ENCODE measurements at places on chromosomes 4 and X. TPM values are rescaled to one million over a fixed set of nuclear protein-coding genes. Genes with fewer than 3 reads are reported as not detected.

- no peak for DNase-seq
- H3K27ac ChIP-seq, result no peak overlapping the region
- no peak overlapping the region for H3K4me3 ChIP-seq
- H3K4me1 ChIP-seq, result no peaks in the 10 kb centered on the region
- no peaks in the 10 kb centered on the region for H3K36me3 ChIP-seq
Measured at GRCh38 chr4:108813261-108813660, 50.4 kb upstream of the ETNPPL start.

- no peak overlapping the region for H3K4me3 ChIP-seq
- DNase-seq, result no peak
- H3K36me3 ChIP-seq, result no peaks in the 10 kb centered on the region
- H3K27ac ChIP-seq, result peak overlapping the region; percentile 56
- no peaks in the 10 kb centered on the region for H3K27me3 ChIP-seq
- H3K4me1 ChIP-seq, result peaks cover 20% of the 10 kb centered on the region
Measured at GRCh38 chr4:81505004-81505598, 33.4 kb upstream of the RASGEF1B start.

DNA sequence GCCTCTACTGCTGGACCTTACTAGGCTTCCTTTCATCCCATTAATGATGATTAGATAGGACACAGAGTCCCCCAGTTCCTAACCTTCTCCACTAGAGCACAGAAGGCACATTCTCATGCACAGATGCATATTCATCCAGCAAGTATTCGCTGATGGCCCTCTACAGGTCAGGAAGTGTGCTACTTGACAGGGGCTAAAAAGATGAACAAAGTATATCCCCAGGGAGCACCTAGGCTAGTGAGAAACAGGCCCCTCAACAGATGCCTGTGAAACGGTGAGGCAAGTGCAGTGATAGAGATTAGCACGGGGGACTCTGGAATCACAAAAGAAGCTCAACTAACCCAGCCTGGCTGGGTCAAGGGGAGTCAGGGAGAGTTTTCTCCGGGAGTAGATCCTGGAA is 95.8 kb downstream of the MGST2 start:
- no peak overlapping the region for H3K27ac ChIP-seq
- H3K4me3 ChIP-seq, result no peak overlapping the region
- H3K27me3 ChIP-seq, result no peaks in the 10 kb centered on the region
- H3K36me3 ChIP-seq, result no peaks in the 10 kb centered on the region
- no peak for DNase-seq
- peaks cover 11% of the 10 kb centered on the region for H3K4me1 ChIP-seq

DNA sequence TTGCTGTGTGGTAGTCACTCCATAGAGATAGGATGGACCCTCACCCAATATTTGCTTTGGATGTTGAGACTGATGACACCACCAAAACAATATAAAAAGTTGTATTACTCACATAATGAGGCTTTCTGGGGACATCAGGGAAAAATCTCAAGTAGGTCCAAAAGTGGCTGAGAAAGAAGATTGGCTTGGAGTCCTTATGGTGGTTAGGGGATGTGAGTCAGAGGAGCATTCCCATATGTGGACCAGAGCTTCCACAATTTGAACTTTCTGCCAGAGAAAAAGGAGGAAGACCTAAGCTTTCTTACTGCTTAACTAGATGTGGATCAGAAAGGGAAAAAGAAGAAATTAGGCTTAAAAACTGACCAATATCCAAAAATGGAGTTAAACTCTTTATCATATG is 460.5 kb downstream of the SH3BGRL start:
- H3K27ac ChIP-seq, result no peak overlapping the region
- no peaks in the 10 kb centered on the region for H3K36me3 ChIP-seq
- DNase-seq, result no peak
- H3K4me1 ChIP-seq, result no peaks in the 10 kb centered on the region

GRCh38 chrX:2373615-2374014 is 127.2 kb downstream of the DHRSX start:
- no peaks in the 10 kb centered on the region for H3K27me3 ChIP-seq
- no peak overlapping the region for H3K27ac ChIP-seq
- no peak overlapping the region for H3K4me3 ChIP-seq
- DNase-seq, result no peak

DNA sequence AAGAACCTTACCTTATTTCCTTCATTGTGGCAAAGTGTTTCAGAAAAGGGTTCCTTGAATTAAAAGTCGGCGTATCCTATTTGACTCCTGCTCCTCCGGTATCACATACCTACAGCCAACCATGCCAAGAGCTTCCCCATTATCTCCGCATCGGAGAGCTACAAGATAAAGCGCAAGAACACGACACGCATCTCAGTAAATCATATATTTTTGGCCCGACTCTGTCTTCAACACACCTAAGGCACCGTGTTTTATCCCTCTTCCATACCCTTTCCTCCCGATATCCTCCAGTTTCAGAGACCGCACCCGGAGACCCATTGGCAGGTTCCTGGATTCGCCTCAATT is 497 bp upstream of the THAP9 start:
- peaks cover 2% of the 10 kb centered on the region for H3K36me3 ChIP-seq
- peak overlapping the region; percentile 98 for H3K27ac ChIP-seq
- no peaks in the 10 kb centered on the region for H3K27me3 ChIP-seq
- no peak for DNase-seq
- H3K4me1 ChIP-seq, result peaks cover 45% of the 10 kb centered on the region

DNA sequence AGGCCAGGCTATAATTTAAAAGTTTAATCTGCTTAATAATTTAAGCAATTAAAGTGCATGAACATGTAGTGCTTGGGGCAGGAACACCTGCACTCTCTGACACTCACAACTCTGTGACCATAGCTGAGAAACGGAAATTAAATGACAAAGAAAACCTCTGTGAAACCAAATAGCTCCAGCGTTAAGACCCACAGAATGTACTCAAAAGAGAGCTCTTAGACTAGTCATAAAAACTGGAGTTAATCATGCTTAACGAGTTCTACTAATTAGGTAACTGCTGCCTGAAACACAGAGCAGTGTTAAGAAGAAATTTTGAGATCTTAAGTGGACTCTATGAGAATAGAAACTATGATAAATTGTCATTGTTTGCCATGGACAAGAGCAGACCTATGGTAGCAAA is 174.4 kb upstream of the SPIN4 start:
- H3K36me3 ChIP-seq, result no peaks in the 10 kb centered on the region
- no peaks in the 10 kb centered on the region for H3K27me3 ChIP-seq
- no peak for DNase-seq
- H3K4me3 ChIP-seq, result no peak overlapping the region
- H3K4me1 ChIP-seq, result no peaks in the 10 kb centered on the region

DNA sequence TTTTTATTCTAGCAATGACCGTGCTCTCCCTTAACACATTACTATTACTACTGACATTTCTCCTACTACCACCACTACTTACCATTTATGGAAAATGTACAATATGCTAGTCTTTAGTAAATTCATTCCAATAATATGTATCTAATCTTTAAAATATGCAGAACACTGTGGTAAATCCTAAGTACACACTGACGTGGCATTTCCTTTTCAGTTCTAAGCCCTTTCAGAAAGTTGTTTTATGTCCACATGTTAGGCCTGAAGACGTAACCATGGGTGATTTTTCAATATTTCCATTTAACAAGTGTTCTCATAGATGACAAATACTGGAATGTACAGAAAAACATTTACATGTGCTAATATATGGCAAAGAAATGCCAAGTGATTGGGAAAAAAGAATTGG is 268.6 kb upstream of the SLIT2 start:
- H3K36me3 ChIP-seq, result no peaks in the 10 kb centered on the region
- no peaks in the 10 kb centered on the region for H3K4me1 ChIP-seq
- H3K27ac ChIP-seq, result no peak overlapping the region

GRCh38 chr4:15665753-15666365 is 10.7 kb upstream of the FBXL5 start:
- H3K4me1 ChIP-seq, result no peaks in the 10 kb centered on the region
- H3K27ac ChIP-seq, result no peak overlapping the region
- no peak overlapping the region for H3K4me3 ChIP-seq

- H3K4me1 ChIP-seq, result peaks cover 10% of the 10 kb centered on the region
- no peak overlapping the region for H3K4me3 ChIP-seq
- H3K27me3 ChIP-seq, result no peaks in the 10 kb centered on the region
Measured at GRCh38 chrX:149312988-149313387, 192.1 kb downstream of the IDS start.

GRCh38 chrX:773292-774025 is 142.9 kb downstream of the SHOX start:
- H3K36me3 ChIP-seq, result no peaks in the 10 kb centered on the region
- no peaks in the 10 kb centered on the region for H3K27me3 ChIP-seq
- no peak for DNase-seq
- H3K27ac ChIP-seq, result no peak overlapping the region

- H3K4me3 ChIP-seq, result no peak overlapping the region
- no peaks in the 10 kb centered on the region for H3K27me3 ChIP-seq
- DNase-seq, result no peak
- H3K27ac ChIP-seq, result no peak overlapping the region
Measured at GRCh38 chr4:26196567-26196966, 124.2 kb upstream of the RBPJ start.

- H3K27me3 ChIP-seq, result no peaks in the 10 kb centered on the region
- no peak overlapping the region for H3K27ac ChIP-seq
- no peaks in the 10 kb centered on the region for H3K4me1 ChIP-seq
- DNase-seq, result no peak
Measured at GRCh38 chr4:90715242-90715641, 588.0 kb downstream of the CCSER1 start.

- DNase-seq, result no peak
- H3K4me1 ChIP-seq, result peaks cover 30% of the 10 kb centered on the region
- no peaks in the 10 kb centered on the region for H3K36me3 ChIP-seq
- H3K4me3 ChIP-seq, result peak overlapping the region; percentile 70
- H3K27me3 ChIP-seq, result no peaks in the 10 kb centered on the region
Measured at GRCh38 chr4:56906489-56907393, 959 bp upstream of the REST start.

DNA sequence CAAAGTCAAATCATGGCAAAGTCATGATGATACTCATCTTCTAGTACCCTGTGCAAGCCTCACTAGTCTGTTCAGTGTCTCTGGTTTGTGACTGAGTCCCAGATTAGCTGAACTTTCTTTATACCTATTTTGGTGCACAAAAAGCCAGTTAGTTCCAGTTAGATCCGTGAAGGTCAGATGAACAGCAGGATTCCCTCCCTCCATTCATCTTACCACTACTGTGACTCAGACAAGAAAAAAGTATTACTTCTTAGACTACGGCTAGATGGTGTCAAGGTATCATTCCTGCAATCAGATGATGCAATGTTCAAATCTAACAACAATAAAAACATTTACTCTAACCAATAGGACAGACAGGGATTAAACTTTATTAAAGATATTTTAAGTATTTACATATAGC is 30.4 kb downstream of the ARHGEF6 start:
- no peaks in the 10 kb centered on the region for H3K27me3 ChIP-seq
- no peak overlapping the region for H3K4me3 ChIP-seq
- no peak overlapping the region for H3K27ac ChIP-seq

DNA sequence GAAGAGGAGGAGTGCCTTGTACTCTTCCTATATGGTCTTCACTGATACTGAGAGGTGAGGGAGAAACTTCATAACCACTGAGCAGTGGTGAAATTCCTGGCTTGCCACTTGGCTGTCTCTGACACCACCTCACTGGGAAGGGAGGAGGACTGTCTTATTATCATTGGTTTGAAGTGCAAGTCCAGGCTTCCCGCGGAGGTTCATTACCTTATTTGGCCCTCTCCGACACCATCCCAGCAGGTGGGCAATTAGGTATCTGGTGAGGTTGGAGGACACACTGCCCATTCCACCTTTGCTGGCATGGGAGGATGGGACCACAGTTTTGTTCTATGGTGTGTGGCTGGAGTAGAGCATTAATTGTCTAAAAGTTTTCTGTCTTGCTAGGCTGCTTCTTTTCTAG is 206.1 kb downstream of the LHFPL1 start:
- H3K27ac ChIP-seq, result no peak overlapping the region
- H3K36me3 ChIP-seq, result no peaks in the 10 kb centered on the region
- DNase-seq, result no peak
- no peak overlapping the region for H3K4me3 ChIP-seq
- no peaks in the 10 kb centered on the region for H3K27me3 ChIP-seq
- H3K4me1 ChIP-seq, result no peaks in the 10 kb centered on the region

GRCh38 chr4:16240300-16240699 is 14.0 kb upstream of the TAPT1 start:
- H3K36me3 ChIP-seq, result no peaks in the 10 kb centered on the region
- no peak overlapping the region for H3K4me3 ChIP-seq
- H3K27ac ChIP-seq, result no peak overlapping the region
- DNase-seq, result no peak
- H3K27me3 ChIP-seq, result no peaks in the 10 kb centered on the region

- H3K4me1 ChIP-seq, result peaks cover 30% of the 10 kb centered on the region
- H3K4me3 ChIP-seq, result no peak overlapping the region
- H3K27ac ChIP-seq, result no peak overlapping the region
- H3K36me3 ChIP-seq, result no peaks in the 10 kb centered on the region
Measured at GRCh38 chr4:2365913-2366210, 52.6 kb downstream of the ZFYVE28 start.

GRCh38 chr4:62209757-62210485 is 1009.8 kb downstream of the ADGRL3 start:
- no peaks in the 10 kb centered on the region for H3K4me1 ChIP-seq
- no peak overlapping the region for H3K4me3 ChIP-seq
- no peaks in the 10 kb centered on the region for H3K27me3 ChIP-seq
- no peak for DNase-seq
- no peak overlapping the region for H3K27ac ChIP-seq
- no peaks in the 10 kb centered on the region for H3K36me3 ChIP-seq

- peaks cover 9% of the 10 kb centered on the region for H3K4me1 ChIP-seq
- H3K4me3 ChIP-seq, result no peak overlapping the region
- peak overlapping the region; percentile 32 for H3K27ac ChIP-seq
- H3K36me3 ChIP-seq, result no peaks in the 10 kb centered on the region
Measured at GRCh38 chr4:87543835-87544461, 14.8 kb upstream of the SPARCL1 start.

DNA sequence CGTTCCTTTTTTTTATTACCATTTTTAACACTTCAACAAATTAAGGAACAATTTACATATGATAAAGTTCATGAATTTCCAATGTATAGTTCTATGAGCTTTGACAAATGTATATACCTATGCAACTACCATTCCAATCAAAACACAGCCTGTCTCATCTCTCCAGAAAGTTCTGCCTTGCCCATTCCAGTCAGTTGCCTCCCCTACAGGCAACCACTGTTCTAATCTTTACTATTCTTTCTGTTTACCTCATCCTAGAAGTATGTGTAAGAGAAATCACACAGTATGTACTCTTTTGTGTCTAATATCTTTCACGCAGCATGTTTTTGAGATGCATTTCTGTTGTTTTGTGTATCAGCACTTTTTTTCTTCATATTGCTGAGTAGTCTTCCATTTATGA is 224.9 kb downstream of the KIT start:
- no peaks in the 10 kb centered on the region for H3K27me3 ChIP-seq
- H3K4me3 ChIP-seq, result no peak overlapping the region
- no peaks in the 10 kb centered on the region for H3K4me1 ChIP-seq

GRCh38 chr4:41212616-41213203 is 1.6 kb downstream of the APBB2 start:
- no peaks in the 10 kb centered on the region for H3K27me3 ChIP-seq
- H3K36me3 ChIP-seq, result no peaks in the 10 kb centered on the region
- peaks cover 39% of the 10 kb centered on the region for H3K4me1 ChIP-seq
- DNase-seq, result no peak
- peak overlapping the region; percentile 91 for H3K4me3 ChIP-seq

The MAGEA1 gene
- not detected for total RNA-seq

The RTL5 gene
- total RNA-seq, result 4.4 TPM

The HS3ST1 gene
- 8.1 TPM for total RNA-seq

The CHRDL1 gene
- total RNA-seq, result 36.8 TPM

The P2RY4 gene
- total RNA-seq, result not detected

The RBM10 gene
- total RNA-seq, result 32.4 TPM

The EDNRA gene
- 41.5 TPM for total RNA-seq

The PDK3 gene
- 23.3 TPM for total RNA-seq

The SNCA gene
- 27.3 TPM for total RNA-seq

The PPBP gene
- total RNA-seq, result not detected

The GLOD5 gene
- not detected for total RNA-seq

The ZIC3 gene
- total RNA-seq, result not detected

The ATP8A1 gene
- total RNA-seq, result 10.8 TPM

The EPGN gene
- 6.9 TPM for total RNA-seq

The RPS6KA6 gene
- 2.7 TPM for total RNA-seq

The VCX3A gene
- total RNA-seq, result not detected

The WAS gene
- 4.4 TPM for total RNA-seq

The XAGE1A gene
- total RNA-seq, result not detected
